ENCODE measurements at places on chromosomes 1 and 21.
A peak's percentile ranks its signal among the peaks of the same experiment; 100 is the strongest.

DNA sequence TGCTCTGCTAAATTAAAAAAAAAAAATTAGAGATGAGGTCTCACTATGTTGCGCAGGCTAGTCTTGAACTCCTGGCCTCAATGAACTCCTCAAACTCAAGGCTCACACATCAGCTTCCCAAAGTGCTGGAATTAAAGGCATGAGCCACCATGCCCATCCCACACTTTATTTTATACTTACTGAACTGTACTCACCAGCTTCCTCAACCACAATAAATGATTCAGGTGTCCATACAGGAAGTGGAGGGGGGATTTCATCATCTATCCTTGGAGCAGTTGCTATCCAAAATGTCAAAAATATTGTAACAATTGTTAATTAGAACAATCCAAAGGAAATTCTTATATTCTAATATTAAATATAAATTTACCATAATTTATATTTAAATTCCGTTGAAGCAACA, 22.4 kb upstream of the RSBN1 start:
- no peak for DNase-seq

DNA sequence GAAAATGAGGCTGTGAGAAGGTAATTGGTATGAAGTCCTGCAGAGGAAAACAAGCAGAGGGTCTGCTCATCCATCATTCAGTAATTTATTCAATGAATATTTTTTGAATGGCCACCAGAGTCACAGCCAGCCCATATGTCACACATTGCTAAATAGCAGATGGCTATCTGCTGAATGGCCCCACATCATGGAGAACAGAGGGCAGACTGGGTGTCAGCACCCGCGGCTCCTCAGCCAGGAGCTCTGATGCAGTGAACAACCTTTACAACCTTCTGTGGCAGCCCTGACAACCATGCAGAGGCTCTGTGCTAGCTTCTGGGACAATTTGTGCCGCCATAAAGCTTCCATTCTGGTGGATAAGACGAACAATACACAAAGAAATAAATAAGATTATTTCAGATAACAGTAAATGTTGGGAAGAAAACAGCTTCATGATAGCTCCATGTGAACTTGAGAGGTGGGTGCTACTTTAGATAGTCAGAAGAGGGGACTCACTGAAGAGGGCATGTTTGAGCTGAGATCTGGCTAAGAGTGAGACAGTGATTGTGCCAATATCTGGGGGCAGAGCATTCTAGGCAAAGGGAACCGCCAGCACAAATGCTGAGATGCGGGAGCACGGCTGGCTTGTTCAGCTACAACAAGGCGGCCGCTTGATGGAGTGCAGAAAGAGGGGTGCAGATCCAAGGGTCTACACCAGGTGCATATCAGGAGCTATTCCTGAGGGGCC, 2.8 kb upstream of the C1orf210 start:
- no peak for DNase-seq

- peak; percentile 3 for DNase-seq
Observed at GRCh38 chr1:34924759-34925555, 4.5 kb downstream of the DLGAP3 start.

DNA sequence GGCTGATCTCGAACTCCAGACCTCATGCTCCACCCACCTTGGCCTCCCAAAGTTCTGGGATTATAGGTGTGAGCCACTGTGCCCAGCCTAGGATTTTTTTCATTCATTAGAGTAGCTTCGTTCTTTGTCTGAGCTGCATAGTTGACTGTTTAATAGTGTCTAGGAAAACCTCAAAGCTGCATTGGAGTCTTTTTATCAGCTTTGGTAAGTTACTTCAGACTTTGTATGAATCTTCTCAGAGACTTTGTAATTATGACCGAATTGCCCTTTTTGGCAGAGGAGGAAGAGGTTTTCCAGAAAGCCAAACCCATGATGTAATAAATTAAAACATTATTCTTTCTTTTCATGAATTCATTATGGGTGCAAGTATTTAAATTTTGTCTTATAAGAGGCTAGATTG, 5.1 kb downstream of the DNAJB4 start:
- no peak for DNase-seq

GRCh38 chr21:19853709-19854575, 1144.3 kb upstream of the NCAM2 start:
- DNase-seq = no peak

- no peak for DNase-seq
Observed at GRCh38 chr1:114152089-114152507, 1.6 kb downstream of the SYT6 start.

- DNase-seq = no peak
Observed at GRCh38 chr1:234848972-234849649, 239.1 kb upstream of the IRF2BP2 start.

- DNase-seq = no peak
Observed at GRCh38 chr21:42300045-42300583, 15.1 kb downstream of the TFF3 start.

DNA sequence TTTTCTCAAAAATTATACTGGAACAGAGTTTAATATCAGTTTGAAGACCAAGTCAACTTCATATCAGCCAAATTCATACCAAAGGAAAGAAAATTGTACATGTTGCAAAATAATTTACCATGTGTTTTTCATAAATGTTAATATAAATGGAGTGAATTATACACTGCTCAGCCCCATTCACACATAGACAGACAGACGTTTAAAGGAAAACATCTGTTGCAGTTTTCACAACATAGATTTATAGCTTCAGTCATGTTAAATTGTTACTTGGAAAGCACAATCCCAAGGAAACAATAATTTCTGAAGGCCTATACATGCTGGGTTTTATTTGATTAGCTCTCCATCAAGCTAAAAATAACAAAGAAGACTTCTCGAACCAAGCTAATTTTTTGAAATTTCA, 27.8 kb upstream of the HYI start:
- peak; percentile 5 for DNase-seq

- DNase-seq = no peak
Observed at GRCh38 chr1:186426118-186426517, 34.8 kb downstream of the PDC start.

DNA sequence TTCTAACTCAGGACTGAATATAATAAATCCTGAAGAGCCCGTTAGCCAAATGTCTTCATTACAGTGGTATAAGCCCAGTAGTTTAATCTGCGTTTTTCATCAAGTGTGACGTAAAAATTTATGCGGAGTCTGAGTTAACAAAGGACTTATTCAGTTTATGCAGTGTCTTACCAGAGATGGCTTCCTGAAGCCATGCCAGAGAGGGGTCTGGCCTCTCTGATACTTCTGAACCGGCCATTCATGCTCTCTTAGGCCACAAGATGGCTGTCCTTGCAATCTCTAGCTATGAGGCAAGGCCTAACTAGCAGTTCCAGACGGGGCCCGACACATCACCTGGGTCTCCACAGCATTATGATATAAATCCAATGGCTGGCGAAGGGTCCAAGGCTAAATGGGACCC, 101.4 kb downstream of the TEX35 start:
- DNase-seq = no peak

GRCh38 chr1:10196976-10197375, 13.4 kb upstream of the KIF1B start:
- no peak for DNase-seq

- DNase-seq = no peak
Observed at GRCh38 chr1:233269656-233270055, 25.9 kb downstream of the PCNX2 start.

DNA sequence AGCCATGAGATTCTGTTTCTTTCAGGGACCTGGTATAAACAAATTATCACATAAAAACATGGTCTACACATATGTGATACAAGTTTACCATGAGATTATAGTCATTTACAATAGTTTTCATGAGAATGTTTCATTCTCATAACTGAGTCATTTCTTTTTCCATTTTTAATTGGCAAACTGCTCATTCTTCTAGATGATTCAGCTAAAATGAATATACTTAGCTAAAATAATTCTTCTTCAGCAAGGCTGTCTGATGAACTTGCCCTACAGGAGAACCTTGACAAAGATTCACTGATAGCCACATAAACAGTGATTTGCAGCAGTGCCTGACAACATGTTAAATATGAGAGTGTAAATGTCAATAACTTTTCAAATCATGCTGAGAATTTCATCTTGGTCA, 253.2 kb downstream of the FMN2 start:
- no peak for DNase-seq

DNA sequence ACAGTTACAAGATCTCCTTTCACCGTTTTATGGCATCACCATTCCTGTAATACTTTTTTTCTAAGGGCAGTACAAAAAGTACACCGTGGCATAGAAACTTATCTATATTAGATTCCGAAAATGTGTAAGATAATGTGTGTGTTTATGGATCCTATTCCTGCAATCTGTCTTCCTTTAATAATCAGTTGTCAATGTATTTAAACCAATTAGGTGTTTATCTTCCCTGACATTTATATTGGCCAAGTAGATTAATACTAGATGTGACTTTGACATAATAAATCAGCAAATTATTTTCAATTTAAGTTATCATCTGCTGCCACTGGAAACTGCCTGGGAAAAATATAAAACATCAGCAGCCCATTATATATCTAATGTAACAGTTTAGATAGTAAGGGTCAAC, 770.3 kb upstream of the ADGRL2 start:
- no peak for DNase-seq

GRCh38 chr1:209190591-209191261, 392.8 kb upstream of the CAMK1G start:
- no peak for DNase-seq

GRCh38 chr1:78601068-78601467, 19.2 kb upstream of the IFI44L start:
- no peak for DNase-seq

DNA sequence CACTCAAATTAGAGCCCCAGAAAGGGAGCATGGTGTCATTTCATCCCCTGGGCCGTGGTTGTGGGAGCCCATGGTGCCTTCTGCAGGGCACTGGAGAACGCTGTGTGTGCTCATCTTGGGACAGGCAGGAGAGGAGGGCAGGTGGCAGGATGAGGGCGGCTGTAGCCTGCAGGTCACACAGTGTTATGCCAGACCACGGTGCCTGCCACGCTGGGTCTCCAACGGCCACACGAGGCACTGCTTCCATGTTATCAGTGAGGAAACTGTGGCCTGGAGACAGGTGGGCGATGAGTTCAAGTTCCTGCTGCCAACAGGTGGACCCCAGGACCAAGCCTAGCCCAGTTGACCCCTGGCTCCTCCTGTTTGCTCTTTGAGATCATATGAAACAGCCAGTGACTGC, 21.0 kb downstream of the ABCG1 start:
- DNase-seq = no peak

GRCh38 chr1:54835970-54836369, 34.8 kb upstream of the TTC22 start:
- no peak for DNase-seq
